ENCODE measurements at places on chromosomes 1 and 21.

- no peak for DNase-seq
Measured at GRCh38 chr1:8698937-8699447, 118.4 kb downstream of the RERE start.

DNA sequence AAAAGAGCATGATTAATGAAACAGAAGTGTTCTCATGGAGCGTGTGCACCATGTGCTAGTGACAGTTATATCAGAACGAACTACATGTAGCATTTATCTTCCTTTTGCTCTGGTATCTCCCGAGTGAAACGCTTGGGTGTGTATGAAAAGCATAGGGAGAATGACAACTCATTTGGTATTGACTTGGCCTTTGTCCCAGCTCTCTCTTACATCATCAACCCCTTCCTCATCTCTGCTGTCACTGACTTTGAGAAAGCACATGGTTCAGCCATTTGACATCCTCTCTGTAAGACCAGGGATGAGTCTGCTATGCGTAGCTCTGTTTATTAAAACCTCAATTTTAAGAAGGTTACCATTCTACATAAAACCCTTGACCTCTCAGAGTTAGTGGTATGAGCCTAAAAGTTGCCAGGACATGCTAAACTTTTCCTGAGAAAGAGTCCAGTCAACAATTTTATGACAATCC is 201.0 kb downstream of the NRIP1 start:
- DNase-seq: no peak

DNA sequence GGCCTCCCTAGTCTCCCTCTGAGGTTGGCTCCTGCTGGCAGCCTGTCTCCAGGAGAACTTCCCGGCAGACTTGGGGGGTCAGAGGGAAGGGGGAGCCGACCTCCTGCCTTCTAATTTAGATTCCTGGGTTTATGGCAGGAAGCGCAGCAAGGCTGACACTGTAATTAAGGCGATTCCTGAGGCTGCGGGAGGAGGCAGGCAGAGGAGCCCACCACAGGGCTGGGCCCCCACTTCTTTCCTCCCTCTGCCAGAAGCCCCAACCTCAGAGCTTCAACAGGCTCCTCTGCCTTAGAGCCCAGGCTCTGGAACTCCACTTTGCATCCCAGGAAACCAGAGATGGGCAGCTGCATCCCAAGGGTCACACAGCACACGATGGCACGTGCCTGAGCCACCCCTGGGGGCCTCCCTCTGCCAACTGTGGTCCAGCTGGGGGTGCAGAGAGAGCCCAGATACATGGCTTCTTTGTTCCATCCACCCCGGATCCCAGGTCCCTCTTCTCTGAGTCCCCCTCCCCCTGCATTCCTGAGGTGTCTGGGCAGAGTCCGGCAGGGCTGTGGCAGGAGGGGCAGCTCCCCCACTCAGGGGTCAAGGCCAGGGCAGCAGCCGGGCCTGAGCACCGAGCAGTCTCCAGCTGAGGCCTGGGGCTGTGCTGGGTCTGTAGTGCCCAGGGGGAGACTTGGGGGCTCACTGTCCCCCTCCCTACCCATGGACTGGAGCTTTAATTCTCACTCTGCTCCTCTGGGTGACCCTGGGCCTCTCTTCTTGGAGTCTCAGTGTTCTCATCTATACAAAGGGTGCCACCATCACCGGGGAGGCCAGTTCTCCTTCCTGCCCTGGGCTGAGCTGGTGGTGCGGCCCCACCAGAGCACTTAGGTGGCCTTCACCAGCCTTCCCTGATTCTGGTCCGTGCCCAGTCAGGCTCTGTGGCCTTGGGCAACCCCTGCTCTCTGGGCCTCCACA is 39.4 kb upstream of the FAM131C start:
- no peak for DNase-seq

DNA sequence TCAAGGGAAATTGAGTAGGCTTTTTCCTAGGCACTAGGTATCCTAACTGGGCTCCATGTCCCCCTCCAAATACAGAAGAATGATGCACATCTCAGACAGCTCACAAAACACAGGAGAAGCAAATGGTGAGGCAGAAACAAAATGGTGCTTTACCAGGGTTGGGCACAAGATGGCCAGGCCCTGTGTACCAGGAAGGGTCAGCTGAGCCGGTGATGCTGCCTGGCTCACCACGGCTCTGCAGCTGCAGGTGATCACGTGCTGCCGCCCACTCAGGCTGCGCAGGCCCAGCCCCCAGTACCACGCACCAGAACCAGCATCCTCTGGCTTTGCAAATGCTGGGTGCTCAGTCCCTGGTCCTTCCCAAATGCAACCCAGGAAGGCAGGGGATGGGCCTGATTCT is 993 bp upstream of the DSCAM start:
- no peak for DNase-seq

All from stimulated activated CD8-positive, alpha-beta memory T cell treated with anti-CD3 and anti-CD28 coated beads, Interleukin-12 subunit alpha, Interleukin-12 subunit beta, amount 100 ng/mL, for 4 hours (primary cell).